ENCODE measurements at places on chromosomes 2 and 18.
A peak's percentile ranks its signal among the peaks of the same experiment; 100 is the strongest.

DNA sequence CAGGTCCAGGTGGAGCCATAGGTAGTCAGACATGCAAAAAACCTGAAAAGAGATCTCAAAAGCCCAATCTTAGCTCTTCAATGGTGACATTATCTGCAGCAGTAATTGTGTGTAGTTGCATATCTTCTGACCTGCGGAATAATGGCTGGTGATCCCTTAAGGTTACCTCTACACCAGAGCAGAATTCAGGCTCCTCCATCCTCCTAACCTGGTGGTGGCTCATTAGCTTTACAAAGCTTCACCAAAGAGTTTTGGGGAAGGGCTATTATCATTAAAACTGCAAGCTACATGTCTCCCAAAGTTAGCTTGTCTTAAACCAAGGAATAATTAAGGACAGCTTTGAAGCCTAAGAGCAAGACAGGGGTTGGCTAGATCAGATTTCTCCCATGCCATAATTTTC, 42.6 kb upstream of the CHST9 start:
- no peaks in the 10 kb centered on the region for H3K36me3 ChIP-seq
- H3K4me3 ChIP-seq, result no peak overlapping the region
- H3K27me3 ChIP-seq, result no peaks in the 10 kb centered on the region
- H3K27ac ChIP-seq, result no peak overlapping the region
- H3K4me1 ChIP-seq, result no peaks in the 10 kb centered on the region
- DNase-seq, result no peak

DNA sequence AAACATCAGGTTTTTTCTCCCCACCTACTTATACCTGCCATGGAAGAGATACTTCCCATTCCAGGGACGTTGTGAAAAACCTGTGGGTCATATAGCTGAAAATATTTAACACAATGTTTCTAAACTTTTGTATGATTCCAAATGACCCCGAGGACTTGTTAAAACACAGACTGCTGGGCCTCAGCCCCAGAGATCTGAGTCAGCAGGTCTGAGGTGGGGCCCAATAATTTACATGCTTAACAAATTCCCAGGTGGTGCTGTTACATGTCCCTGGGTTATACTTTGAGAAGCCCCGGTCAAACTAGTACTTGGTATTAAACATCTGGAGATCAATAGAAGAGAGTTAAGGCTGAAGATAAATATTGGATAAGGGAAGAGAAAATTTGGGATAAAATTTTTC, 71.4 kb upstream of the FRZB start:
- no peak for DNase-seq
- no peaks in the 10 kb centered on the region for H3K4me1 ChIP-seq
- H3K27me3 ChIP-seq, result no peaks in the 10 kb centered on the region
- no peak overlapping the region for H3K4me3 ChIP-seq

- H3K4me3 ChIP-seq, result no peak overlapping the region
- no peaks in the 10 kb centered on the region for H3K27me3 ChIP-seq
- DNase-seq, result peak; percentile 54
- peak overlapping the region; percentile 3 for H3K27ac ChIP-seq
These were observed 125.1 kb upstream of the HAAO start for GRCh38 chr2:42917425-42917927.

DNA sequence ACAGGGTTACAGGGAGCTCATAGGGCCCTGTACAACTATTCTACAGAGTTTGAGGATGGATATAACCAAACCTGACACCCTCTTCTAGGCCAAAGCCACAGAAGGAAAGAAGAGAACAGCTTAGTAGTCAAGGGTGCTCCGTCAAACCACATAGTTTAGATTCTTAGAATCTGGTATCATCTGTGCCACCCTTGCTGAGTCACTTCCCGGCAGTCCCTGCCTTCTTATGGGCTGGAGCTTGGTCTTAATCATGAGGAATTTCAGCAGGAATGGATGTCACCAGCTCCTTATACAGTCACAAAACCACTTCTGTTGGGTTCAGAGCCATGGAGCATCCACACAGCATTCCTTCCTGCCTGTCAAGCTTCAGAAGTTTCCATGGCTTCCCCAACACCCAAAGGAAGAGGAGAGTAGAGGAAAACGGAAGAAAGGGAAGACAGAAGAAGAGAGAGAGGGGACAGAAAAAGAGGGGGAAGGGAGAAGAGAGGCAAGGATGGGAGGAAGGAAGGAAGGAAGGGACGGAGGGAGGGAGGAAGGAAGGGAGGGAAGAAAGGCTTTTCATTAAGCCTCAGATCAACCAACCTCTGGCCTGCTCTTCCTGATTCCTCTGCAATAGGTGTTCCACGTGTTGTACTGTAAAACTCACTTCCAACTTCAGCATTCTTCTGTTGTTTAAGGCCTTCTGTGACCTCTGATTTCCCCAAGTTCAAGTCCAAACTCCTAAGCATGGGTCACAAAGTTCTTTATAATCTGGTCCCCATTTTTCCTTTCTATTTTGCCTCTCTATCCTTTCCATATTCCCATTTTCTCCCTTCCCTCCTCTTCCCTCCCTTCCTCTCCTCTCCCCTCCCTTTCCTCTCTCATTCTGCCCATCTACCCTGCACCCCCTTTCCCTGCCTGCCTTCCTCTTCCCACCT, 246.1 kb upstream of the TNP1 start:
- no peak overlapping the region for H3K27ac ChIP-seq
- no peaks in the 10 kb centered on the region for H3K27me3 ChIP-seq
- no peaks in the 10 kb centered on the region for H3K36me3 ChIP-seq
- no peak overlapping the region for H3K4me3 ChIP-seq
- DNase-seq, result no peak

- peaks cover 8% of the 10 kb centered on the region for H3K4me1 ChIP-seq
- no peaks in the 10 kb centered on the region for H3K27me3 ChIP-seq
- H3K36me3 ChIP-seq, result no peaks in the 10 kb centered on the region
- H3K27ac ChIP-seq, result no peak overlapping the region
- no peak overlapping the region for H3K4me3 ChIP-seq
- DNase-seq, result no peak
These were observed 67.6 kb upstream of the LCLAT1 start for GRCh38 chr2:30379481-30379880.

GRCh38 chr2:143564419-143564818, 435.2 kb downstream of the ARHGAP15 start:
- no peaks in the 10 kb centered on the region for H3K27me3 ChIP-seq
- no peak for DNase-seq
- H3K27ac ChIP-seq, result no peak overlapping the region

DNA sequence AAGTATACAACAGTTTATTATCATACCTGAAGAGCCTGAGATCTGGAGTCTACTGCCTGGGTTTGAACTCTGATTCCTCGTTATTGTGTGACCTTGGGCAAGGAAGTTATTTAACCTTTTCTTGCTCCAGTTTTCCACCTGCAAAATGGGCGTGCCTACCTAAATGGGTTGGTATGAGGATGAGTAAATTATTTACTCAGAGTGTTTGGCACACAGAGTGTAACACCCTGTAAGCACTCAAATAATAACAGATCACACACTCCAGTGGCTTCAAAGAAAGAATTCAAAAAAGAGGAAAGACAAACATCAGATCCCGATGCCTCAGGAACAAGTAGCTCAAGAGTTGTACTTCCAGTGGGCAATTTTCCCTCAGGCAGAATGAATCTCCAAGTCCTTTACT, 2.4 kb downstream of the SRD5A2 start:
- no peak for DNase-seq
- H3K4me3 ChIP-seq, result no peak overlapping the region
- no peaks in the 10 kb centered on the region for H3K36me3 ChIP-seq

DNA sequence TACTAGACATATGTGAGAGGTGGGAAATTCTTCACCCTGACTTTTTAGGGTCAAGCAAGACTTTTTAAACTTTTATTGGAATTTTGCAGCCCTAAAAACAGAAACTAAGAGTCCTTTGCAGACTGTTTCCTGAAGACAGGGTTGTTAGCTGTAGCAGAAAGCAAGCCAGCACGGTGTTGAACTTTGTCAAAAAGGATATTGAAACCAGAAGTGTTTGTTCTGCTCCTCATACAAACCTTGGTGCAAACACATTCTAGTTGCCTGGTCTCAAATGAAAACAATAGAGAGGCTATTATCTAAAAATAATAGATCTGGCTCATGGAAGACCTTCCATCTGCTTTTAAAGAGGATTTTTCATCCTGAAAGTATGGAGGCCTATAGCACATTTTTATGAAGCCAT, 65.8 kb upstream of the IGFBP5 start:
- no peak for DNase-seq
- H3K27me3 ChIP-seq, result no peaks in the 10 kb centered on the region
- H3K4me1 ChIP-seq, result no peaks in the 10 kb centered on the region
- H3K27ac ChIP-seq, result no peak overlapping the region
- no peak overlapping the region for H3K4me3 ChIP-seq

DNA sequence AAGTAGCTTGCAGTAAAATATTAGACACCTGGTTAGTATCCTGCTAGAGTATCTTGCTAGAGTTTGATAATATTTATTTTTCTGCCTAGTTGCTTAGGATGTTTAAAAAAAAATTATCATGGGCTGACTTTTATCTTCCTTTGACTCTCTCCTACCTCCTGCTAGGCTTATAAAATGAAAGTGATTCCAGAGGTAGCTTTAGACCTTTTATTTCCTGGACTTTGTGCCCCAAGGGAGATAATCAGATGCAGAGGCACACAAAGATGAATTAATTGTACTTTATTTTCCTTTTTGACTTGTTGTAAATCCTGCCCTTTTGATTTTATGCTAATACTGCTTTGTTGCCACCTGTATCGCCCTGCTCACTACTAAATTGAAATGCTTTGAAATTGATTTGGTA, 130.7 kb downstream of the WDSUB1 start:
- no peak overlapping the region for H3K4me3 ChIP-seq
- peak overlapping the region; percentile 73 for H3K27ac ChIP-seq
- no peaks in the 10 kb centered on the region for H3K36me3 ChIP-seq
- DNase-seq, result no peak
- peaks cover 67% of the 10 kb centered on the region for H3K4me1 ChIP-seq

DNA sequence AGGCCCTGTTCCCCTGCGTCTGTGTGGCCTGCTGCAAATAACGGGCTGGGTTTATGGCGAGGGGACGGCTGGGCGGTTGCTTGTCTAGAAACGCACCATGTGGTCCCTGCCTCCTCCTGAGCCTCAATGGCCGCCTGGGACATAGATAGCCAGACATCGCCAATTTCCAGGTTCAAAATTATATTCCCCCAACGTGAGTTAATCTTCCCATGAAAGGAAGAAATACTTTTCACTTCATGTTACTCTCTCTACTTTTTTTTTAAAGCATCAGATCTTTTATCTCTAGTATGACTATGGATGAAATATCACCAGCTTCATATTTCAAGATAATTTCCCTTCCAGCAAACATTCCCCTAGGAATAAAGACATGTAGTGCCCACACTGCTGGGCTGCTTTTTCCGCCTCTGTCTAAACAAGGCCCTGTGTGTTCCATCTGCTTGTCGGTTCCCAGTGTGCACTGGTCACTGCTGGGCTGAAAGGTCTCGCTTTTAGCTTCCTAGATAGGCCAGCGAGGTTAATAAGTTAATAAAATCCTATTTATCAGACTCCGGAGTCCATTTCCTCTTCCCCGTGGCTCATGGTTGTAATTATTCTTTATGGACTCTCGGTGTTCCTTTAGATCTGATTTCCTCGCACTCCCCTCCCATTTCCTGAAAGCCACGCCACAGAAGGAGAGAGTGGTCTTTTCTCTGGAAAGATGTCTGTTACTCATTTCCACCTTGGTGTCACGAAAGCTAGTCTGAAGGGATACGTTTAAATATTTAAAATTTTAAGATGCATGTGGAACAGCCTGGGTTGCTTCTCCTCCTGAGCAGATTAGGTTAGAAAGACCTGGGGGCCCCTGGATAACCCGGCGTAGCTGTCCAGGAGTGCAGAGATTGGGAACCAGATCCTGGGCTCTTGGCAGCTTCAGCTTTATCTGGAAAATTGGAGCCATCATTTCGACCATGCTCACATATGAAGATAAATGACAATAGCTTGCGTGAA, 196.6 kb upstream of the COPS8 start:
- peak overlapping the region; percentile 14 for H3K27ac ChIP-seq
- no peak overlapping the region for H3K4me3 ChIP-seq

DNA sequence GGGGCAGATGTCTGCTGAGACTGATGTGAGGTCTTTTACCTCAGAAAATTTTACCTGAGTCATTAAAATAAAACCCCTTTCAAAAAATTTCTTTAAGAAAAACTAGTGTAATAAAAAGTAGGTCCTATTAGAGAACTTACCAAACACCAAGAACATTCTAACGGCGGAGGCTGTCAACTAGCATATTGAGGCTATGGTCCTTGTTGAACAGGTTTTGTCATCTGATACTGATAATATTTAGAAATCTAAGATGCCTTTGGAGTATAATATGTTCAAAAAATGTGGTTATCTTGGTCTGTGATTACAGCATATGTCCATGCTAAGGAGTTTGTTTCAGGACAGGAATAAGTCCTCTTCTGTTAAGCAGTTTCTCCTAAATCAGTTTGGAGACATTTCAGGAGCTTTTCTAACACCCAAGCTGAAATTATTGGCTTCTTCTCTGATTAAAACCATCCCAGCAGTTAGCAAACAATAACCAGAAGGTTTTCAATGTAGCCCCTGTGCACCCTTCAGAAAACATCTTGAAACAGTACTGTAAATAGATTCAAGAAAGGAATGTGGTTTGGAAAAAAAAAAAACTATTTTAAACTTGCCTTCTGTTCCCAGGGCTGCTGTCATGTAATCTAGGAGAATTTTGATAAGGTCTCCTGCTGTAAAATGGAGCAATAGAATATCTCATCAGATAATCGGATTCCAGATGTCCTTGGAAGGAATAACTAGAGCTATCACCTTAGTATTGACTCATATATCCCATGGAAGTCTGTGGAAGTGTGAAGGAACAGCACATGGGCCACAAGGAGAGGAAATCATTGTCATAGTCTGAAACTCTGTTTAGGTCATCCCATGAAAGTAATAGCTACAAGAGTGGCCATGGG, 58.7 kb upstream of the B3GNT2 start:
- no peaks in the 10 kb centered on the region for H3K27me3 ChIP-seq
- no peak overlapping the region for H3K27ac ChIP-seq
- no peaks in the 10 kb centered on the region for H3K4me1 ChIP-seq
- H3K36me3 ChIP-seq, result no peaks in the 10 kb centered on the region

DNA sequence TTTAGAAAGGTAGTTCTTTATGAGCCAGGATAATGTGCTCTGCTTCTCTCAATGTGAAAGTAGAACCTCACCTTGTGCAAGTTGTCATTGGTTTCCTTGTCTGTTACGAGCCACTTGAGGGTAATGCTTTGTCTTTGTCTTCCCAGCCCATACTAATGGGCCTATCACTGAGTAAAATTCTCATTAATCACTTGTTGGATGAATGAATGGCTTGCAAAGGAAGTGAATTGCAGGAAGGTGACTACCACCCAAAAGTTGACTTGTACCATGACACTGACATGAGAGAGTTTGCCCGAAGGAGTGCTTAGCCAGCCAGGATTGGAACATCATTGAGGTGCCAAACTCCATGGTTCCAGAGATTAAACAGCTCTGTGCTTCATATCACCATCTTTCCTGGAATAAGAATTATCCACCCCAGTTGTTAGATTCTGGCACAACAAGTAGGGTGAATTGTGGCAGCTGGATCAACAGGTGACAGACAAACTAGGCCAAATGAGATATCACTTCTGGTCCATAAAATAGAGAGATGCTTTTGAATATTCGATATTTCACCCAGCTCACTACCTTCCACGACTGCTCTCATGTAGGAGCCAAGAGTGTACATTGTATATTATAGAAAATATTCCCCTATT, 20.5 kb upstream of the CD28 start:
- H3K27me3 ChIP-seq, result no peaks in the 10 kb centered on the region
- no peak overlapping the region for H3K4me3 ChIP-seq
- no peak for DNase-seq
- H3K27ac ChIP-seq, result no peak overlapping the region
- no peaks in the 10 kb centered on the region for H3K4me1 ChIP-seq
- no peaks in the 10 kb centered on the region for H3K36me3 ChIP-seq

- H3K4me3 ChIP-seq, result peak within 1 kb of the TSS; percentile 36
- H3K27me3 ChIP-seq, result peaks cover 44% of the 10 kb centered on the region
- peak; percentile 74 for DNase-seq
- H3K36me3 ChIP-seq, result no peaks in the 10 kb centered on the region
- H3K4me1 ChIP-seq, result peaks cover 37% of the 10 kb centered on the region
These were observed at the start of gene SLC30A3 for GRCh38 chr2:27262379-27263286. Gene SLC30A3, minus strand, starts transcription at chr2:27263047. Its CDS starts 141 bp downstream, at chr2:27262906.
